Dorsolateral prefrontal cortex (tissue), 122 donors: ENCODE measurements at places on chromosomes 5 and 9. TPM values are rescaled to one million over a fixed set of nuclear protein-coding genes. Genes with fewer than 3 reads are reported as not detected.

Gene SLC1A3
- total RNA-seq, result 723 TPM

Gene TAF1L
- not detected for total RNA-seq

Gene DMRT3
- 1.4 TPM for total RNA-seq

Gene TXNDC8
- not detected for total RNA-seq

Gene UBAP2
- 43.8 TPM for total RNA-seq

DNA sequence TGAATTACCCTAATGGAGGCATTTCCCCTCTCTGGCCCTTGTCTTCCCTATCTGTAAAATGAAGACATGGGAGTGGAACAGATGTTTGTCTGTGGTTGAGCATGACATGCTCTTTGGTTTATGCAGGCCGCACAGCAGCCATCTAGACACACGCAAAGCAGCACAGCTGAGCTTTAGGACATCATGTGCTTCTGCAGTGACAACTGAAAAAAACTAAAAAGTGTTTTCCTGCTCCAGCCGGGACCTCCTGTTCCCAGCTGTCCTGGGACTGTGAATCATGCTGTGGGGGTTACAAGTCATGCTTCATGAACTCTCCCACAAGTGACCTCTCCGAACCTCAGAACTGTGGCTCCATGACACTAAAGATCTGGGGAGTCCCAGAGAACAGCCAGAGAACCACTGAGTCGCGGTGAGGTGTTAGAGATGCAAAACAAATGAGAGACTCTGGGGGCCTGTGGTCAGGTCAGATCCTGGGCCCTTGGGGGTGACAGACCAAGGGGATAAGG, 1.7 kb downstream of the SMIM3 start:
- DNase-seq, result no peak

- no peak for DNase-seq
Observed at GRCh38 chr5:103283869-103284268, 25.3 kb downstream of the MACIR start.

DNA sequence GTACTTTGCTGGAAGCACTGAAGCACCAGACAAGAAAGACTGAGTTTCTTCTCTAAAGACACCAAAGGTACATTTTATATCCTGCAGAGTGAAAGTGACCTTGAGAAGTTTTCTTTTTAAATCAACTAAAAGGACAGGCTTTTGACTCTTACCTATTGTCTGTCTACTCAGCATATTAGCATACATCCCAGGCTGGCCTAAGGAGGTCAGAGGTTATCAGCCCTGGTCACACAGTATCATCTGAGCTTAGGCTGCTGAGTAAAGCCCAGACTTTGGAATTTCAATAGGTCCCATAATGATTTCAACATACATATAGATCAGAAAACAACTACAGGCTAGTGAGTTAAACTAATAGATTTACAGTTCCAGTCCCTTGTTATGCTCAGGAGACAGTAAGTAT, 10.1 kb upstream of the CDH9 start:
- DNase-seq, result no peak

- DNase-seq, result no peak
Observed at GRCh38 chr5:137856201-137856600, 11.5 kb upstream of the MYOT start.

DNA sequence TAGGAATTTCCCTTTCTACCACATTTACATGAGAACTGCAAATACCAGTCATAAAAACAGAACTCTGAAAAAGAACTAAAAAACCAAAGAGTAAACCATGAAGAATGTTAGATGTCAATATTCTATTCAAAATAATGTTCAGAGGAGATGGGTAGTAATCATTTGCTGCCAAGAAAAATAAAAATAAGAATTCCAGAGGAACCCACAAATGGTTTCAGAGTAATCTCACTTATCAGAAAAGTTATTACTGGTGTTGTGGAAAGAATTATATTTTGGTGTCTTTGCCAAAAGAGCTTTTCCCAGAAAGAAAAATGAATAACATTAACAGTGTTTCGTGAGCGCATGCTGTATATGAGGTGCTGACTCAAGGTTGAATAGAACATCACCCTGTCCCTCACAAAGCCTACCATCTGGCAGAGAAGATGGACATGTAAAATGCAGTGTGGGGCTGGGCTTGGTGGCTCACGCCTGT, 35.6 kb downstream of the GPR21 start:
- no peak for DNase-seq

DNA sequence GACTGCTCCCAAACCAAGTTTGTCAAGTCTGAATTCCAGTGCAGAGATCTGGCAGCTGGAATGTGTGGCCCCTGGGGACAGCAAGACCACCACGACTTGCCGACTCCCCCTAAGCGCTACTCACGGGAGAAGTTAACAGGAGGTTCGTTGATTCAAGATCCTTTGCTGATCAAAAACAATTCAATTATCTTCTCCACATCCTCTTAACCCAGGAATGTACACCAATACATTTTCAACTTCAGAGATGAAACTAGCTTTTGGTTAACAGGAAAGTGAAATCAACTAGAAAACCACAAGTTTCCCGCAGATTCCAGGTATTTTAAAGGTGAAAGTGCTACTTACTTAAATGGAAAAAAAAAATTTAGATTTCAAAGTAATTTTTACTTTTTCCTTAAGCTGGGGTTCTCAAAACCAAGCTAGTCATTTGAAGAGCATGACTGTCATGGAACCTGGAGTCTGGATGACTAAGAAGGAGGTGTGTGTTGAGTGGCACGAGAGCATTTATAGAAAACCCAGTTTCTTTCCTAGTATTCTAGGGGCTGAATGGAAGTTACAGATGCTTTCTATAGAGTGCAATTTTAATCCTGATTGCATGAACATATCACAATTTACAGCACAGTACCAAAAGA, 257.5 kb upstream of the PANK3 start:
- DNase-seq, result no peak

- DNase-seq, result no peak
Observed at GRCh38 chr5:155867522-155868088, 459.4 kb upstream of the SGCD start.

- DNase-seq, result no peak
Observed at GRCh38 chr9:134252084-134252830, 74.0 kb upstream of the RXRA start.
